Fibroblast of the conjunctiva (primary cell): ENCODE measurements at places on chromosomes 16 and 17.
A peak's percentile ranks its signal among the peaks of the same experiment; 100 is the strongest.

GRCh38 chr17:28086519-28086918, 44.0 kb downstream of the NLK start:
- DNase-seq: no peak

DNA sequence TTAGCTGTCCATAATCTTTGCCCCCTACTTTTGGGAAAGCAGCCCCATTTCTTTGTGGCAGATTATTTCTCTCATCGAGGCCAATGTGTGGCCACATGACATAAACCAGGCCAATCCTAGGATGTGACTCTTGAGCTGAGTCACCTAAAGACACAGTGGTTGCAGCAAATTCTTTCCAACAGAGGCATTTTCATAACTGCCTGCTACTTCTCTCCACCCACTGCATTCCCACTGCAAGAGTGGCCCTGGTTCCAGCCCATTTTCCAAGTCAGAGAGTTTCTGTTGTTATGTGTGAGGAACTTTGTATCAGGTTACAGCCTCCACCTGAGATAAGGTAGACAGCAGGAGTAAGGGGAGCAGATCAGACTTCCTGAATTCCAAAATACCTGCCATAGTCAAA, 195.2 kb downstream of the RGS9 start:
- no peak for DNase-seq

- no peak for DNase-seq
These were observed 127.2 kb downstream of the HS3ST3B1 start for GRCh38 chr17:14427900-14428647.

DNA sequence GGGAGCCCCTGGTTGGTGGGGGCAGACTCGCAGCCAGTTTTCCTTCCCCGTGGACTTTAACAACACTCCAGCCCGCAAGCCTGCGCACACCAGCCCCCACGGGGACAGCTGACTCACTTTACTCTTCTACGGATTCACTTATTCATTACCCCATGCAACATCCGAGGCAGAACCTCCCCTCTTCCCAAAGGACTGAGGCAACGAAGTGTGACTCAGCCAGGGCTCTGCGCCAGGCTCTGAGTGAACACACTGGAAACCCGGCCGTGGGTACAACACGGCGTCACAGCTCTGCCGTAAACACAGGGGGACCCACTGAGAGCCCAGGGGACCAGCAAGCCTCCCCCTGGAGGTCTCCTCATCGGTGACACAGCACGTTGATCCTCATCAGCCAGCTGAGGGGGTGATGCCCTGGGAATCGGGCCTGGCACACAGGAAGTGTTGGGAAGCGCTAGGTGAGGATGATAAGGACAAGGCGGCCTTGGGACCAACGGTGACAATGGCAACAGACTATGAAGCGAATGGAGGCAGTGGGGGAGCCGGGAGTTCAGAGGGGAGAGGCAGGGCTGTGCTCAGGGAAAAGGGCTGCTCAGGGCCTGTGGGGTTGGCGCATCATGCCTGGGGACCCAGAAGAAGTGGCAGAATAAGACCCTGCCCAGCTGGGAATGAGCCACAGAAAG, 14.6 kb downstream of the COTL1 start:
- peak; percentile 92 for DNase-seq

DNA sequence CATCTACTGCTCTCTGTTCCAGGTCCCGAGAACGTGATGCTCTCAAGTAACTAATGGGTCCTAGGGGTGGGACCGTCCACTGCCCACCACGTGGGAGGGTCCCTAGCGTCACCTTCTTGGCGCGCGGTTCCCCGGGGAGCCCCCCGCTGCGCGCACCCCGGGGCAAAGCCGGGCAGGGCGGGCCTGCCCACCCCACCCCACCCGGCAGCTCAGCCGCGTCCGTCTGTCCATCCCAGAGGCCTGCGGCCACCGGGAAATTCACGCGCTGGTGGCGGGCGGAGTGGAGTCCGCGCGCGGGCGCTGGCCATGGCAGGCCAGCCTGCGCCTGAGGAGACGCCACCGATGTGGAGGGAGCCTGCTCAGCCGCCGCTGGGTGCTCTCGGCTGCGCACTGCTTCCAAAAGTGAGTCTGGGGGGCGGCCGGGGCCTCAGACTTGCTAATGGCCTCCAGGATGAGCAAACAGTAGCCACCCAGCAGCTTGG, 494 bp downstream of the PRSS41 start:
- DNase-seq: no peak

GRCh38 chr16:75309899-75310430, 58.5 kb upstream of the BCAR1 start:
- no peak for DNase-seq

DNA sequence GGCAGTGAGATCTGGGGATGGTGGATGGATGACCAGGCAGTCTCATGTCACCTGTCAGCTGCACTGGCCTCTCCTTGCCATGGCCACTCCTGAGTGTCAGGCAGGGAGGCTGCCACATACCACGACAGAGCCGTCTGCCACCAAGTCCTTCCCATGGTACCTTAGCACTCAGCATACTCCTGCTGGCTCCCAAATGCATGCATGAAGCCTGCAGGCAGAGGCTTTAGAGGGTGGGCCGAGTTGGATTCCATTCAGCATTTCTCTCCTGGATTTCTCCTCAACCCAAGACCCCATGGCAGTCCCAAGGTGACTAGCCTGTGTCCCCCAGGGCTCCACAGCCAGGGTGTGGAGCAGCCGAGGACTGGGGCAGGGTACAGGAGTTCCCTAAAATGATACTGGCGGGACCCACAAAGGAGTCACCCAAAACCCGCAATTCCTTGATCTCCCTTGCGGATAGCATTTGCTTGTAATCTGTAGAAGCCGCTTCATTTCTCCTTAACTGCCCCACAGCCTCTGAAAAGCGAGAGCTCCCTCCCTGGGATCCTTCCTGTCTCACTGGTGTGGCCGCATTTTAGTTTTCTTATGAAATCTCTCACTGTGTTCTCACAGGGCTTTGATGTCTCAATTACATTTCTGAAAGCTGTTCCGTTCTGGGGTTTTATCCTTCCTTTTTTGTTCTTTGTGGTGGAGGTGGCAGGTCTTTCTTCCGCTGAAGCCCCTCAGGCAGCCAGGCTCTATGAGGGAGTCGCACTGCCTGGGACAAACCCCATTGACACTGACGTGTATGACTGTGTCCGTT, 141.4 kb downstream of the SOCS1 start:
- DNase-seq: no peak

- DNase-seq: no peak
These were observed 60.2 kb upstream of the ADORA2B start for GRCh38 chr17:15884731-15885130.

DNA sequence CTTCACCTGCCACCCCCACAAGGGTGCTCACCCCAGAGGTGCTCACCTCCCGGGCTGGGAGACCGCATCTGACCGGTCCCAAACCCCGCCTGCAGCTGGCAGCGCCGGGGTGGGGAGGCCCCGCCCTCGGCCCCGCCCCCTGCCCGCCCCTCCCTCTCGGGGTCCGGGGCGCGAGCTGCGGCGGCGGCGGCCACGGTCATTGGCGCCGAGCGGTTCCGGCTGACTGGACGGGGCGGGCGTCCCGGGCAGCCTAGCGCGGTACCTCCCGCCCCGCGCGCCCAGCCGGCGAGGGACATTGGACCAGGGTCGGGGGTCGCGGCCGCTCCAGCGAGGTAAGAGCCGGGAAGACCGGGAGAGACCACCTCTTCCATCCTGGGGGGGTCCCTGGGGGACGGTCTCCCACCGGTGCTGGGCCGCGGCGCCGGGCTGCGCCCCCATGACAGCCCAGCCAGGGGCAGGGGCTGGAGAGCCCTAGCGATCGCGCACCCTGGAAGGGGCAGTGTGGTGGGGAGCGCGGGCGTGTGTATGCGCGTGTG, at the start of gene CACNG5:
TSS of gene CACNG5 (plus strand) at position 199 of the 536 bp plus-strand sequence. CDS start 42,216 bp downstream, outside the sequence.
- DNase-seq: no peak

DNA sequence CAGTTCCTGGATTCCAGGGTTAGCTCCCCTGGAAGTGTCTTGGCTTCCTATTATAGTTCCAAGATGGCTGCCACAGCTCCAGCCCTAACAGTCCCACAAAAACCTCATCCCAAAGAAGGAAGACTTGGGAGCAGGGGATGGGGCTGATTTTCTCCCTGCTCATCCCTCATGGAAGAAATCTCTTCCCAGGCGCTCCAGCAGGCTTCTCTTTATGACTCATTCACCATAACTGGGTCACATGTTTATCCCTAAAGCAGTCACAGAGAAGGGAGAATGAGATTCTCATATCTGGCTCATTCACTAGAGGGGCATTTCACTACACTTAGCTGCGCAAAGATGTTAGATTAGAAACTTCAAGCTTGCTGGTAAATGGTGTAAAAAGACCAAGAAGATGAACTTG, 206.5 kb upstream of the IRX3 start:
- DNase-seq: no peak

GRCh38 chr17:50871364-50871763, 5.2 kb upstream of the TOB1 start:
- DNase-seq: no peak

DNA sequence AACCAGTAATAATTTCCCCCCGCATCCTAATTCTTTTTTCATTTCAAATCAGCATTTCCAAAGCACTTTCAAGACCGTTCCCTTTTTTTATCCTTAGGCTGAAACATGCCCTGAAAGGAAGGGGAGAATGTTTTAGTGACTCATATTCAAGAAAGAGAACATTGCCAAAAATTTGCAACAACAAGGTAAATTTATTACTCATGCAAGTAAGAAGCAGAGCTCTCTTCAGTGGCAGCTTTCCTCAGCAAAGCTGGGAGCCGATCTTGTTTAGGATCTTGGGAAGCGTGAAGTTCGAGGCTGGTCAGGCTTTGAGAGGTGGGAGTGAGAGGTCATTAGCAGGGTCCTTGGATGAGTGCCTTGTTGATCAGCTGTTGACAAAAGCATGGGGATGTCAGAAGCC, 129.5 kb downstream of the PRKCA start:
- DNase-seq: peak; percentile 82

- peak; percentile 9 for DNase-seq
These were observed 47.9 kb downstream of the STH start for GRCh38 chr17:46046957-46047356.

GRCh38 chr16:67571981-67572431, 9.7 kb downstream of the CTCF start:
- DNase-seq: no peak

DNA sequence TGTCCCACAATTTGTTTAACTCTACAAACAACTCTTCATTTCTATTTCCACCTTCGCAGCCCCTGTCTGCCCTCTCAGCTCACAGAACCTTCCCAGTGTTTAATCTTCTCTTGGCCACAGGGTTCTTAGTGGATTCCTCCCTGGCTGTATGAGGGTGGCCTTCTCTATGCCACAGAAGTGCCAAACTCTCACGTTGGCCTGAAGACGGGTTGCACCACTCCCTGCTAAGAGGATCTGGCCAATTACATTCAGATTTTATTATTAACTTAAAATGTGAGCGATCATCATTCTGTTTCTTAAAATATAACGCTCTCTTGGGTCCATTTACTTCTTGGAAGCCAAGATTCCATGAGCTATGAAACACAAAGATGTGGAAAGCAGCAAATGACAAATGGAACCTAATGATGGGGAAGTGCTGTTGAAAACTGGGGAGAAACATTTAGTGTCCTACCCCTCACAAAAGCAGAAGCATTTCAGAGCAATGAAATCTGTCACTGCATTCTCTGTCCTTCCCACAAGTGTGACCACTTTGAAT, 91.3 kb upstream of the NOG start:
- DNase-seq: no peak
